Neuronal stem cell (in vitro differentiated cells): ENCODE measurements at places on chromosomes 5 and 9.

GRCh38 chr5:147509710-147510651, at the start of gene DPYSL3:
Gene DPYSL3 (minus strand): TSS chr5:147510068. CDS start chr5:147509858, 210 bp downstream.
- DNase-seq = peak; percentile 68

DNA sequence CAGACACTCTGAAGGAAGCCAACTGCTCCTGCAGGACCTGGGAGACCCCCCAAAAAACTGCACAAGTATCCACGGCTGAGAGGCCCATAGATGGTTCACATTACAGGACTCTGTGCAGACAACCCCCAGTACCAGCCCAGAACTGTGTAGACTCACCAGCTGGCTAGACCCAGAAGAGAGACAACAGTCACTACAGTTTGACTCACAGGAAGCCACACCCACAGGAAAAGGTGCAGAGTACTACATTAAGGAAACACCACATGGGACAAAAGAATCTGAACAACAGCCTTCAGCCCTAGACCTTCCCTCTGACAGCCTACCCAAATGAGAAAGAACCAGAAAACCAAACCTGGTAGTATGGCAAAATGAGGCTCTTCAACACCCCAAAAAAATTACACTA, 281.2 kb upstream of the RGMB start:
- DNase-seq = no peak

GRCh38 chr9:95157481-95158151, 159.9 kb downstream of the FANCC start:
- DNase-seq = no peak

DNA sequence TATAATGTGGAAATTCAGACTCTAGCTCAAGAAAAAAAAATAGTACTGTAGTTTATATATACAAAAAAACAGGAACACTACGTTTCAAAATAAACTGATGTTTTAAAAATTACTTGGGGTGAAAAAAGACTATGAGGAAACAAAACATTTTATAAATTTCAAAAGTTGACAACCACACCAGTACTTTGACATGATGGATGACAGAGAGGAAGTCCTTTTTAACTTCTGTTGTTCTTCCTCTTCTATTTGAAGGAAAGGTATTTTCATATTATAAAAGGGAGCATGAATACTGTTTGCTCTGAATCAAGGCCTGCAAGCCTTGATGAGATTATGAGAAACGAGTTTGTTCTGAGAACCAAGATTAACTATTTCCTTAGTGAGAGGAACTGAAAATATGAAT, 456.9 kb downstream of the TAF11L14 start:
- DNase-seq = no peak

GRCh38 chr5:88214655-88215054, 54.0 kb downstream of the TMEM161B start:
- DNase-seq = no peak

DNA sequence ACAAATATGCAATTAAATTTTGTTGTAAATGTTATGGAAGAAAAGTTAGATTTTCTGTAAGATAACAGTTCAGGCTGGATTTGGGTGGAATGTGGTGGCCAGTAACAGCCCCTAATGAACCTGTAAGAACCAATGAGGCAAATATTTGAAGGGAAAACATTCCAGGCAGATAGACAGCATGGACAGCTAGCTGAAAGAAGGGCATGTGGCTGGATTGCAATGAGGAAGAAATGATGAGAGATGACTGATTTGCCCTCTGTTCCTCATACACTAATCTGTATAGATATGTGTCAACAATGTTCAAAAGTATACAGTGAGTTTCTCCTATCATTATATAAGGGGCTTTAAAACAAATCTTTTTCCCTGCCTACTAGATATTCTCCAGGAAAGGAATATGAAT, 58.8 kb downstream of the MAN2A1 start:
- DNase-seq = no peak

DNA sequence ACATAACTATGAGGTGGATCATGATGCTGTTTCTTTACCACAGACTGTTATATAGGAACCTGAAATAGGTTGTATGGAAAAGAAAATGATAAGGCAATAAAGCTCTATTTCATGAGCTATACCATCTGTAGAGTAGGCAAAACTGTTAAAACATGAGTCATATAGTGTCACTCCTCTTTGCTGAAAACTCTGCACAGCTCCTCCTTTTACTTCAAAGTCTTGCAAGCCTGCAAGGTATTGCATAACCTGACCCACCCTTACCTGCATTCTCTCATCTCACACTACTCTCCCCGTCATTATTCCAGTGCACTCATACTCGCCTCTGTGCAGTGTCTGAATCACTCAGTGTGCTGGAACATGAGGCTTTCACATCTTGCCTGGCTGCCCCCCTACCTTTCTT, 790.1 kb downstream of the EFNA5 start:
- DNase-seq = no peak

DNA sequence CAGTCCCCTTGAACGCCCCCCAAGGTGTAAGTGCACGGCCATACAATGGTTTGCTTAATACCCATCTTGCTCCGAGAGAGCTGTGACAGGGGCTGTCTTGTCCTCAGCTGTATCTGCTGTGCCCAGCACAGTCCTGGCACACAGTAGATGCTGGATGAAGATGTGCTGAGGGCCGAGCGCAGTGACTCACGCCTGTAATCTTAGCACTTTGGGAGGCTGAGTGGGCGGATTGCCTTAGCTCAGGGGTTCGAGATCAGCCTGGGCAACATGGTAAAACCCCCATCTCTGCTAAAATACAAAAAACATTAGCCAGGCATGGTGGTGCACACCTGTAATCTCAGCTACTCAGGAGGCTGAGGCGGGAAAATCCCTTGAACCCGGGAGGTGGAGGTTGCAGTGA, 53.6 kb downstream of the C9orf50 start:
- DNase-seq = no peak

DNA sequence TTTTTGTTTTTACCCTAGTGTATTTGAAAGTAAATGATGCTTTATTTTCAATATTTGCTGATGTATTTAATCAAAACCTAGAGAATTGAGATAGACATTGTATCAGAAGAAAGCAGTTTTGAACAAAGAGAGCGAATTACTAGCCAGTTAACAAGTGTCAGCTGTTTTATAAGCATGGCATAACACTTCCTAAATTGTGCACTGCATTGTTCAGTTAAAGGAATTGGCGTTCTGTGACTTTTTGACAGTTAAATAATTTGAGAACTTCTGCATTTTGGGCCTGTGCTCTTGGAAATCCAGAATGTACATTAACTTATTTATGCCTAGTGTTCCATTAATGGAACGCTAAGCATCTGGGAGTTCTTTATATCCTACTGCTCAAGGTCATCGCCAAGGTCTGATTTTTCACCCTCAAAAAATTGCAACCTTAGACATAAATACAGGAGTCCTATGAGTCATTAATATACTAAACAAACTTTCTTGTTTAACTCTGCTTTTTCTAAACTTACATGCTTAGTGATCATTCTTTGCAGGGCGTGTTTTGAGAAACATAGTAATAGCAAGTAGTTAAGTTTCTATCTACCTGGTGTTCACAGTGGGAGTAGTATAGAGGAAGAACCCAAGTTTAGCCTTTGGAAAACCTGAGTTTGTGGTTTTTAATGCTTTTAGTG, 31.1 kb downstream of the RASA1 start:
- no peak for DNase-seq

GRCh38 chr5:15607076-15607475, 107.1 kb downstream of the FBXL7 start:
- no peak for DNase-seq

DNA sequence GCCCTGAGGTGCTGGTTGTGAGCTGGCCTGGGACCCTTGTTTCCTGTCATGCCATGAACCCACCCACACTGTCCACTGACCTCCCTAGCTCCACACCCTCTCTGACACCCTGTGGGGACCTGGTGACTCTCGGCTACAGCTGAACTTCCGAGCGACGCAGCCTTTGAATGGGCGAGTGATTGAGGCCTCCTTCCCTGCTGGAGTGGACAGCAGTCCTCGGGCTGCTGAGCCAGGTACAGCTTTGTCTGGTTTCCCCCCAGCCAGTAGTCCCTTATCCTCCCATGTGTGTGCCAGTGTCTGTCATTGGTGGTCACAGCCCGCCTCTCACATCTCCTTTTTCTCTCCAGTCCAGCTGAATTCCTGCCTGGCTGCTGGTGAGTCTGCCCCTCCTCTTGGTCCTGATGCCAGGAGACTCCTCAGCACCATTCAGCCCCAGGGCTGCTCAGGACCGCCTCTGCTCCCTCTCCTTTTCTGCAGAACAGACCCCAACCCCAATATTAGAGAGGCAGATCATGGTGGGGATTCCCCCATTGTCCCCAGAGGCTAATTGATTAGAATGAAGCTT, 6.1 kb downstream of the CA9 start:
- DNase-seq = no peak

DNA sequence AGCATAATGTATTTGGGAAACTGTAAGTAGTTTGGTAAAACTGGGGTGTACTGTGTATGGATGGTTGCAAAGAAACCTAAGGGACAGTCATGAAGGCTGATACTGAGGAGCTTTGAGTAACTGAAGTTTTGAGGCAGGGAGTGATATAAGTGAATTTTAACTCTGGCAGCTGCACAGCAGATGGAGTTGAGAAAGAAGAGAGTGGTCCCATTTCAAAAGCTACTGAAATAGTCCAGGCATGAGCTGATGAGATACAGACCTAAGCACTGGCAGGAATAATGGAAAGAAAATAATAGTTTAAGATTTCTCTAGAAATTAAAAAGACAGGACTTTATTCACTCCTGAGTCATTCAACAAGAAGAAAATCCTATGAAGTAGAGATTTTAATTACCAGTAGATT, 232.0 kb downstream of the CHSY3 start:
- no peak for DNase-seq

- no peak for DNase-seq
Observed at GRCh38 chr5:112339761-112340160, 79.3 kb downstream of the EPB41L4A start.

DNA sequence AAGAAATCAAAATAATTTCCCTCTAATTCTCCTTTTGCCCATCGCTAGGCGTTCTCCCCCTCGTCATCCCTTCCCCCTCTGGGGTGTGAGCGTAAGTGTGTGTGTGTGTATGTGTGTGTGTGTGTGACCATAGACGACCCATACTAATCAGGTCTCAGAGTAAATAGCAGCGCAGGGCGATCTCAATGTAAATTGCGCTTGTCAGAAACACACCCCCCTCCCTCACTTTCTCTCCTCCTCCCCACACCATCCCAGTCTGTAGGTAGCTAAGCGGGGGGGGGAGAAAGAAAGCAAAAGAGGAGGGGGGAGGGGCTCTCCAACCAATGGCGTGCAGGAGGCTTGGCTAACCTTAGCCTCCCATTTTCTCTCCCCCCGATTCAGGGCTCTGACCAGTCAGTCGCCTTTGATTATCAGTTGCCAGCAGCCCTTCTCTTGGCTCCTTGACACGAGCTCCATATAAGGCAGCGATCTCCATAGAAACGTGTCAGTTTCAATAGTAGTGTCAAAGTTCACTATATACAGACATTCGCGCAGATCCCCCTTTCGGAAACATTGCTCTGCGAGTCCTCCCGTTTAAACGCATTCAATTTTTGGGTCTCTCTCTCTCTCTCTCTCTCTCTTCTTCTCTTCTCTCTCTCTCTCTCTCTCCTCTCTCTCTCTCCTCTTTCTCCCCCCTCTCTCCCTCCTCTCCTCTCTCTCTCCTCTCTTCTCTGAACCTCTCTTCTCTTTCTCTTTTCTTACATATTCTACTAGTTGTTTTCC, at the start of gene NR2F1:
TSS of gene NR2F1 (plus strand) at position 546 of the 762 bp plus-strand sequence. CDS start 1,802 bp downstream, outside the sequence.
- DNase-seq = peak; percentile 99

- no peak for DNase-seq
Observed at GRCh38 chr9:27441741-27442070, 82.4 kb upstream of the IFNK start.

DNA sequence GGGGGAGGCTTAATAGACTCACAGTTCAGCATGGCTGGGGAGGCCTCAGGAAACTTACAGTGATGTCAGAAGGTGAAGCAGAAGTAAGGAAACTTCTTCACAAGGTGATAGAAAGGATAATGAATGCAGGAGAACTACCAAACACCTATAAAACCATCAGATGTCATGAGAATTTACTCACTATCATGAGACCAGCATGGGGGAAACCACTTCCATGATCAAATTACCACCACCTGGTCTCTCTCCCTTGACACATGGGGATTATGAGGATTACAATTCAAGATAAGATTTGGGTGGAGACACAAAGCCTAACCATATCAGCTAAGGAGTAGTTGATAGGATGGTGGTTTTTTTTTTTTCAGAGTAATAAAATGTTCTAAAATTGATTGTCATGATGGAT, 201.8 kb downstream of the CDH12 start:
- DNase-seq = no peak

- no peak for DNase-seq
Observed at GRCh38 chr9:91241909-91242308, 119.8 kb downstream of the AUH start.
